GM12891 (cell line): ENCODE measurements at places on chromosomes 7 and 10.

- DNase-seq = no peak
Observed at GRCh38 chr10:89591796-89592271, 53.2 kb downstream of the PANK1 start.

DNA sequence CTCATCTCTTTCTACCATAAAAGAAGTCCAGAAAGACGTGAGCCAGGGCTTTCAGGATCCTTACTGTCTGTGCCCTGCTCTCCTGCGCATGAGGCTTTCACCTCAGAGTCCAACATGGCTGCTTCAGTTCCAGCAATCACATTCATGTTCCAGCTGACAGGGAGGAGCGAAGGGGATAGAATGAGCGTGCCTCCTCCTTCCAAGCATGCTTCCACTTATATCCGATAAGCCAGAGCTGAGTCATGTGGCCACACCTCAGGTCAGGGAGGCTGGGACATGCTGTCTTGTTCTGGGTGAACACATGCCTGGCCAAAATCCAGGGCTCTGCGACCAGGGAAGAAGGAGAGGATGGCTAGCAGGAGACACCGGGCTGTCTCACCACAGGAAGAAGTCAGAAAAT is 248.2 kb downstream of the SKAP2 start:
- DNase-seq = no peak

GRCh38 chr7:29091715-29092114 is 54.6 kb downstream of the CPVL start:
- DNase-seq = peak; percentile 28

- DNase-seq = no peak
Observed at GRCh38 chr10:29830531-29831512, 196.1 kb upstream of the SVIL start.

DNA sequence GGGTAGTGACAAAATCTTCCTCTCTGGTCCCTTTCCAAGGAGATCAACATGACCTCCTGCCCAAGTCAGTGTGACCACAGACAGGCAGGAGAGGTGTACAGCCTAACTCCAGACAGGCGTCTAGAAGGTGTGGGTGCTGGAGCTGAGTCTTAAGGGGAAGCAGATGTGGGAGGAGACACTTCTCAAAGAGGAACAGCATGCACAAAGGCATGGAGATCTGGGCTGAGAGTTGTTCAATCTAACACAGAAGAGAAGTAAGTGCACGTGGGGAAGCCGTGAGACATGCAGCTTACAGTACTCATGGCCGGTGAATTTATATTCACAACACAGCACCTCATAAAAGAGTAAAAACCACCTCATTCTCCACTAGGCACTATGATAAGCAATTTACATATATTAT is 23.8 kb upstream of the GSDME start:
- no peak for DNase-seq

DNA sequence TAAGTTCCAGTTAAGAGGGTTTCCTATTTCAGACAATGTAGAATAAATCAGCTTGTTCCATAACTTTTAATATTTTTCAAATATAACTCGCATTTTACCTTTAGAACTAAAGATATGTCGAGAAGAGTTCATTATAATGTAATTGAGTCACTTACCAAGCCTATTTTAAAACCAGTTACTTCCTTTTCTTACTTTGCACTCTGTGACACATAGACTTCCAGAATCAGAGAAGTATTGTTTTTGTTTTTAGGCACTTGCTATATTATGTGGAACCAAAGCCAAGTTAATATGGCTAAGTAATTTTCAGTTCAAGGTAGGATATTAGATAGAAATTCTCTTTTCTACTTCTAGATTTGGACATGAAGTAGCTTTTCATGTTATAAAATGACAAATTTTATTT is 182.7 kb upstream of the PRPS1L1 start:
- DNase-seq = no peak

DNA sequence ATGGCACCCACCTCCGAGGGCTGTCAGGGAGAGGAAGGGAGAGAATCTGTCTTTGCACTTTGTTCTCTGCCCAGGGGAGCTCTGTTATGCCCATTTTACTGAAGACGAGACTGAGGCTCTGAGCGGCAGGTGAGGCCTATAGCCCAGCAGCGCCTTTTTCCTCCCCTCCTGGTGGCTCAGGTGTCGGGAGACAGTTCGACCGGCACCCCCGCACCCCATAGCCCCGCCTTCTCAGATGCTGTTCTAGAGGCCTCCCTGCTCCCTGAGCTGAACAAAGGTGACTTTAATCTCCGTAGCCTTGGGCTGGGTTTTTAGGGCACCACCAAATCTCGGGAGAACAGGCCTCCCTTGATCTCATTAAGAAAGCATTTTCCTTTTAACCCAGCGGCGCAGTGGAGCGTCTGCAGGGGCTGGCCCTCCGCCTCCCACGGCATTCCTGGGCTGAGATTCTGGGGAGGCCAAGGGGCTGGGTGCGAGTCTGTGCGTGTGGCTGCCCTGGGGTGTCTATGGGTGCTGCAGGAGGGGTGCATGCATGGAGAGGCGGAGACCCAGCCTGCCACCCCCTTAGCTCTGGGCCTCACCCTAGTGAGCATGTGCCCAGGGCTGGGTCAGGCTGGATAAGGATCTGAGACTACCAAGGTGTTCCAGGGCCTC is 3.3 kb downstream of the LFNG start:
- DNase-seq = no peak

DNA sequence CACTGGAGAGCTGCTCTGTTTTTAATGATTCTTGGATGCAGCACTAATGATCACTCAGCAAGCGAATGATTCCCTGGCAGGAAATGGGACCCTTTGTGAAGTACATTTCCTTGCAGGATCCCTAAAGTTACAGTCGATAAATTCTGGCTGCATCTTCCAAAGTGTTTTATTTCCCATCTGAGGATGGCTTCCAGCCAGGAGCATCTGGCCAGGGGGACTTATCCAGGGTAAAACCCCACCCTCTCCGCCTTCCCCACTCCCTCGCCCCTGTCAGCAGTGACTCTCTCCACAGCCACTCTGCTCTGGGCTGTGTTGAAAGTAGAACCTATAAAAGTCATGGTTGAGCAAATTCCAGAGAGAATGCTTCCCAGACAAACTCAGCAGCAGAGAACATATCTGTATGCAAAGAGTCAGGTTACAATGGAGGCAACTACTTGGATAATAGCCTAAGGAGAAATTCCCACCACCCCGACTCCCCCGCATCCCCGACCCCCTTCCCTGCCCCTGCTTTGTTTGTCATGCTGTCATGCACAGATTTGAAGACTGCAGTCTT is 111.0 kb upstream of the ANLN start:
- DNase-seq = no peak

DNA sequence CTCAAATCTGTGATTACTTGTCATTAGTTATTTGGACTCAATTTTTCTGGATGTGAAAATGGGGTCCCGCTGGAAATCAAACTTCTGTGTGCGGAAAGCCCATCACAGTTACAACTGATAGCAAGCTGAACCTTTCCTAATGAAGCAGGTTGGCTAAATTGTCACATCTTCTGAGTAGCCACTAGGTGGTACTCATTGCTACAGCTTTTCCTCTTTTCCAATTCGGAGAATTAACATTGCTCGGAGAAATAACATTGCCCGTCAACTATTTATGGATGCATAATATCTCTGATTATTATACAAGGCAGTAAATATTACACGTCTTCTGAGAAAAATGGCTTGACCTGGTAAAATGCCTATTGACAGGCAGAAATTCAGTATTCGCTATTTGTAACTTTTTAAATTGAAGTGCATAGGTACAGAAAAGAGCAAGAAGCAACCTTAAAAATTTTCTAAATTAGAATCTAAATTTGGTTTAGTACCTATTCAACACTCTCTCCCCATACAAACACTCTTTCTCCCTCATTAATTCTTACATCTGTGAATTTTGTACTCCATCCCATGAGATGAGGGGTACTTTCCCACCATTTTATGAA is 17.3 kb upstream of the BLOC1S2 start:
- DNase-seq = no peak
